ENCODE measurements at places on chromosomes 3 and 15.

DNA sequence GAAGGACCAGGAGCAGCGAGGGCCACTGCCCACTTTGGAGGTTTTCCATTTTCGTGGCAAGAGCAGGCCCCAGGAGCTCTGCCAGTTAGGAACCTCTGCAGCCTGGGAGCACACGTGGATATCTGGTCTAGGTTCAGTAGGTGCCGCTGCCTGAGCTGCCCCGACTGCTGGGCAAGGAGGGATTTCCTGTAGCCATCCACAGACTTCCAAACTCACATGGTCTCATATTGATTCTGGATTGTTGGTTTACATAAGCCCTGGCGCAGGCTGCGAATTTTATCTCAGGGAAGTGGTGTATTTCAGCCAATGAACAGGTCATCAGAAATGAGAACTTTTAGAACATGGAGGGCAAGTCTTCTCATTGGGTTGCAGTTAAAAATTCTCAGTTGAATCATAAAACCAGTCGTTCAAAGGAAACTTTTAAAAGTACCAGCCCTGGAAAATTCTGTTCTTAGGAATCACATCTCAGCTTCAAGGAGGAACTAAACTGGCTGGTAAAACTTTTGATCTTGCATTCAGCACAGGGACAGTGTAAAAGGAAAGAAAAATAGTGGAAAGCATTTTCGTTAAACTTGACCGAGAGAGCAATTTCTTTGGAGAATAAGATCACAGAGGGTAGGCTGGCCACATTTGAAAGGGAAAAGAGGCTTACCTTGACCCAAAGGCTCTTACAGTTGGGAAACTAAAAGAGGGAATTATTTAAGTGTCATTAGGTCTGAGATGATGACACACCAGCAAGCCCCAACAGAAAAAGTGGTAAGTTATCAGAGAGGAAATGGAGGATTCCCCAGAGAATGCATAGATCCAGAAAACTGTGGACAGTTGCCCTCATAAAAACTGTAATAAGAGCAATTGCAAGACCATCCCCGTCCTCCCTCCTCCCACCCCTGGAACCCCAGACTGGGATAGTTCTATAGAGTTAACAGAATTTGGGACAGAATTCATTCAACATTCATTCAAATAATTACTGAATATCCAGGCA lies 6.4 kb upstream of the RTP3 start:
- DNase-seq: no peak

DNA sequence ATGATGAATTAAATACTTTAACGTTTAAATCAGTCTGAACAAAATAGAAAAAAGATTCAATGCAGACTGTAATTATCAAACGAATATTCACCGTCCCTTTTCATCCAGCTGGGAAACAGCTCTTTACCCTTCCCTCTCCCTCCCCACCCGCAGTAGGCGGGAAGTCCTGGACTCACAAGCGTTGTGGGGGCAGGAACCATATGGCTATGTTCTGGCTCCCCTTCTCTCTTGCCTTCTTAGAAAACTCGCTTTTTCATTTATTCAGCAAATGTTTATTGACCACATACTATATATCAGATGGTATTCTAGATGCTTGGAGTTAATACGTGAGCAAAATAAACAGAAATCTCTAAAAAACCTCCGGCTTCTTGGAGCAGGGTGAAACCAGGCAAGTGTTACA lies 715 bp upstream of the SCAPER start:
- no peak for DNase-seq

DNA sequence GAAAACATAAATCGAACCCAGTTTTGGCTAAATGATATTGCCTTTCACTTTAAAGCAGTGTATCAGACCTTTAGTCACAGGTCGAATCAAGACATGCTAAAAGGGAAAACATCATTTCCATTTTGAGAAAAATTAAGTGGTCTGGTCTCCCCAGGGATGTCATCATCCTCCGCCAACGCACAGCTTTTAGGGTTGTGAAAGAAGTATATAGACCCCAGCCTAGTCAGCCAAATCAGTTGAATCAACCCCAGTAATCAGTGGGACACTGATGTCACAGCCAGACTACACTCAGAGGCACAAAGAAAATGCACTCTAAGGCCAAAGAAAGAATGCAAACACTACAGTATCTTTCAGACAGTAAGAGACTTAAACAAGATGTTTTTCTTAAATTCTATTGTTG lies 187.4 kb downstream of the ZIC4 start:
- no peak for DNase-seq

DNA sequence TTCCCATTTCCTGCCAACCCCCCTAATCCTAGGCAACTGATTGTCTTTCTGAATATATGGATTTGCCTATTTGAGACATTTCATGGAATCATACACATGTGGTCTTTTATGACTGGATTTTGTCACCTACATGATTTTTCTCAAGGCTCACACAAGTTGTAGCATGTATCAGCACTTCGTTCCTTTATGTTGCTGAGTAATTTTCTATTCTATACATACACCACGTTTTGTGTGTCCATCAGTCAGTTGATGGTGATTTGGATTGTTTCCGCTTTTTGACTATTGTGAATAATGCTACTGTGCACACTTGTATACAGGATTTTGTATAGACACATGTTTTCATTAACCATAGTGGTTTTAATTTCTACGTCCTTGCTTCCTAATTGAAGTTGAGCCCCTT lies 203.1 kb downstream of the ITPR1 start:
- DNase-seq: no peak

DNA sequence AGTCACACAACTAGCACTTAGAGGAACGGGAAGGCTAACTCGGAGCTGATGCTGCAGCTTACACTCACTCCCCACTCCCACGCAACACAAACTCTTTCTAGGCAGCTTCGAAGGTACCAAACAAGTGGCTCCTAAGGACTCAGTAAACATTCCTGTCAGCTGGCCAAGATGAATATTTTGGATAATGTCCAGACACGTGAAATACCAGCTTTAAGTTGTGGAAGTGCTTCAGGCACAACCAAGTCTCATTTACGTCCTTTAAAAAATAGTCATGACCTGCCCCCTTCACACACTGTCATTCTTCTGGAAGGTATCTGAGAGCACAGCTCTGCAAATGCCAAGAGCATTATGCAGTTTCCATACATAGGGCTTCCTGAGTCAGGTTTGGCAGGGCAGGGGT lies 1005.9 kb upstream of the CFAP20DC start:
- no peak for DNase-seq

DNA sequence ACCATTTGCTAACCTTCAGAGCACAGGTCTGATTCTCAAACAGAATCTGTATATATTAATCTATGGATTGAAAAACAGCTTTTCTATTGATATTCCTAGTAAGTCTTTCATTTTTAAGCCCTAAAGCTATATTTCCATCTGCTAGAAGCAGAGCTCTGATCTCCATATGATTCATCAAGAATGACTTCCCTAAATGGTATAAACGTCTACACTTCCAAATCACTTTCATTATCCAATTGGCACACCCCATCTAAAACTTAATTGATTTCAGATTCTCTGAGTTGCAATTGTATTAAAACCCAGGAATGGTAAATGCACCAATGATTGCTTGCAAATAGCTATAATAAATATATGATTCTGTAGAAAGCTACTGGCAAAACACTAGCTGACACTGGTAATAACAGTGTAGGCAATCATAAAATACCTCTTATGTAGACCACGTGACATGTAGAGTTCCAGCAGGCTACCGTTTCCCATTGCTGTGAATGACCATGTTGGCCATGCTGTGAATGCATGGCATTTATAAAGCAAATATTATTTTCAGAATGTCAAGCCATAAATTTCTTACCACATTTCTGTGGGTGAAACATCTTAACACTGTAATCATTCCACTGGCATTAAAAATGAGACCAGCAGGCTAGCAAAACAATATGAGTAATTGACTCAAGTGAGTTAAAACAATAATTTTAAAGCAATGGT lies 226.0 kb downstream of the ZMAT3 start:
- no peak for DNase-seq

- DNase-seq: no peak
Measured at GRCh38 chr3:129313415-129313664, 34.7 kb downstream of the HMCES start.

GRCh38 chr3:12179441-12179840 lies 20.7 kb upstream of the TIMP4 start:
- DNase-seq: no peak

GRCh38 chr3:187777331-187777941 lies 32.2 kb upstream of the BCL6 start:
- DNase-seq: peak; percentile 95

DNA sequence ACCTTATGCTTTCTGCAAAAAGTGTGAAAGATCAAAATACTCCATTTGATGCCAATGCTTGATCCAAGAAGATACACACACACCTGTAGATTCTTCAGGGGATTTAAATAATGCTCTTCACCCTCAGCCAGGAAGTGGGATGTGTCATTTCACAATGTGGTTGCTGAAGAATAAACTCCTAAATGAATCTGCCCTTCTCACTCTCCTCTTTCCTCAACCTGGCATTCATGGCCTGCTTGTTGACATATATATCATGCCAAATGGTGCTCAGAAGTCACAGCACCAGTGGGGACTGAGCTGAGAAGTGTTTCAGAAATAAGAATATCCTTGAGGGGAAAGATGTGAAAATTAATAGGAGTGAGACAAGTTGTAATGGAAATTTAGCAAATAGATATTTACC lies 146.6 kb upstream of the ARHGEF26 start:
- no peak for DNase-seq

- peak; percentile 66 for DNase-seq
Measured at GRCh38 chr3:69088063-69088462, 3.3 kb downstream of the ARL6IP5 start.

DNA sequence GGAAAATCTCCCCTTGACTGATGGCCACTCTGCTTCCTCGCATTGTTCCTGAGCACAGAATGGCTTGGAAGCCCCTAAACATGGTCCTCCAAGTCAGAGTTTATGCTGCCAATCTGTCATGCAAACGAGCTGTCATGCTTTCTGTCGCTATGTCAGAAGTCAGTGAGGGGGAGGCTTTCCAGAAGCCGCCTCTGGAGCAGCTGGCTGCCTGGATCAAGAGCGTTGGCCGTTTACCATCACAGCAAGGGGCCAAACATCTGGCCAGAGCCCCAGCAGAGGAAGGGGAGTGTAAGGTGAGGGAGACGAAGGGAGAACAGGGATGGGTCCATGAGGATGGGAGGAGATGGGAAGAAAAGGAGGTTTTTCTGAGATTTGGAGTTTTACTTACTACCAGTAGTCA lies 372.6 kb upstream of the NR2F2 start:
- no peak for DNase-seq

- DNase-seq: no peak
Measured at GRCh38 chr3:133459400-133459799, 59.5 kb downstream of the BFSP2 start.

GRCh38 chr15:99507504-99508310 lies 58.1 kb upstream of the MEF2A start:
- DNase-seq: no peak

GRCh38 chr3:144148356-144148755 lies 176.7 kb downstream of the DIPK2A start:
- no peak for DNase-seq

DNA sequence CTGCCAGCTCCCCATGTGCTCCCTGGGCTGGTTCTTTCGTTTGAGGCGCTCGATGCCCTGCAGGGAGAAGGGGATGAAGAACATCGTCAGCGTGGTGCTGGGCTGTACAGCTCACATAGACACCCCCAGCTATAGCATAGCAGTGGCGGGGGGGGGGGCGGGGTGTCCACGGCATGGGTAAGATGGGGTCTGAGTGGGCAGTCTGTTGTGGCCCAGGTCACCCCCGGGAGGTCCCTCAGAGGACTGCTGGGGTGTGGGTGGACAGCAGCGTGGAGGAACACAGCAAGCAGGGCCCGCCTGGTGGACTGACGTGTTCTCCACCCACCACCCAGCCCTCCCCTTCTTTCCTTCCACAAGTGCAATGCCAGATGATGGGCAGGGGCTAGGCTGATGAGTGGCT lies 43.7 kb downstream of the TGM4 start:
- DNase-seq: no peak

- no peak for DNase-seq
Measured at GRCh38 chr3:53202331-53203015, 41.5 kb downstream of the PRKCD start.

- DNase-seq: peak; percentile 26
Measured at GRCh38 chr3:111859974-111860859, 1.2 kb downstream of the PHLDB2 start.

GRCh38 chr3:8953313-8953712 lies 10.0 kb downstream of the RAD18 start:
- DNase-seq: no peak

GRCh38 chr3:171184372-171184771 lies 157.9 kb upstream of the SLC2A2 start:
- peak; percentile 75 for DNase-seq

- DNase-seq: no peak
Measured at GRCh38 chr3:194364314-194364651, 5.3 kb downstream of the LRRC15 start.

- DNase-seq: no peak
Measured at GRCh38 chr3:145681181-145681580, 479.8 kb downstream of the PLOD2 start.

- peak; percentile 26 for DNase-seq
Measured at GRCh38 chr3:89314454-89315098, 207.2 kb downstream of the EPHA3 start.

- no peak for DNase-seq
Measured at GRCh38 chr15:76165951-76166350, 106.2 kb downstream of the TMEM266 start.

- no peak for DNase-seq
Measured at GRCh38 chr3:138441742-138442141, 7.3 kb downstream of the ESYT3 start.

GRCh38 chr3:10763817-10764258 lies 52.2 kb upstream of the SLC6A11 start:
- DNase-seq: no peak

GRCh38 chr3:37598808-37599581 lies 262.7 kb upstream of the CTDSPL start:
- no peak for DNase-seq

GRCh38 chr15:101533371-101534140 lies 44.0 kb upstream of the PCSK6 start:
- no peak for DNase-seq

DNA sequence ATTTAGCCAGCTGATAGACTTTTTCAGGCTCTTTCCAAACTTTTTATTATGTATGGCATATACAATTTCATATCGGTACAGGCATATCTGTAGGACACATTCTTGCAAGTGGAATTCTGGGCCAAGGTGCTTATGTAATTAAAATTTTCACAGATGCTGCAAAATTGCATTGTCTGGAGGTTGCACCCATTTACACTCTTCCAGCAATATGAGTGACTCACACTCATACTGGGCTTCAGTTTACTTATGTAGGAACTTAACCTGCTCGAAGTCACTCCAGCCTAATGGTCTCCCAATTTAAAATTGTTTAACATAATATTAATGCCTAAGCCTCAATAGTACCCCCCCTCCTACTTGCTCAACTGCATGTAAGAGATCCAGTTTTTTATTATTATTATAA lies 11.2 kb upstream of the SEC62 start:
- DNase-seq: peak; percentile 23

All from inflammatory macrophage treated with lipopolysaccharide for 4 hours (primary cell).